ENCODE measurements at places on chromosomes 16 and 17.

- peak; percentile 50 for DNase-seq
Observed at GRCh38 chr17:7915179-7915610, 894 bp downstream of the RNF227 start.

DNA sequence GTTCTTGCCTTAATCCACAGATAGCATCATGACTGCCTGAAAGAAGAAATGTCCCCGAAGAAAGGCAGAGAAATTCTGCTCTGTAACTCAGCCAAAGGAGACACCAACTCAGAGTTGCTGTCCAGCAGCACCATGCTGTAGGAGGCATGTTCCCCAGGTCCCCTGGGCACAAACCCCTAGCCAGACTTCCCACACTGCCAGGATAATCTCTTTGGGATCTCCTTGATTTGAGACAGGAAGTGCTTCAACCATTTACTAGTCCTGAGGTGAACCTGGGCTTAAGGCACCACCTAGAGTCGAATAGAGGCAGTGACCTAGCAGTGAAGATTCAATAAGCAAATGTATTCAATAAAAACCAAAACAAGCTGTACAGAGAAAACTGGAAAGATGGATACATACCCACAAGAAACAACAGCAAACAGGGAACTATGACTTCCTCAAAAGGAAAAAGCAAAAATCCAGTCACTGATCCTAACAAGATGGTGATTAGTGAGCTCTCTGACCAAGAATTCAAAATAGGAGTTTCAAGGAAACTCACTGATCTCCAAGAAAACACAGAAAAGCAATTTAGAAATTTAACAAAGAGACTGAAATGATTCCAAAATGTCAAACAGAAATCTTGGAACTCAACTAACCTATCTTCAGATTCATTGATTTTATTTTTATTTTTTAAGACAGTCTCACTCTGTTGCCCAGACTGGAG lies 5.7 kb downstream of the OR4D2 start:
- peak; percentile 47 for DNase-seq

- DNase-seq, result no peak
Observed at GRCh38 chr17:11446316-11446715, 152.0 kb upstream of the DNAH9 start.

DNA sequence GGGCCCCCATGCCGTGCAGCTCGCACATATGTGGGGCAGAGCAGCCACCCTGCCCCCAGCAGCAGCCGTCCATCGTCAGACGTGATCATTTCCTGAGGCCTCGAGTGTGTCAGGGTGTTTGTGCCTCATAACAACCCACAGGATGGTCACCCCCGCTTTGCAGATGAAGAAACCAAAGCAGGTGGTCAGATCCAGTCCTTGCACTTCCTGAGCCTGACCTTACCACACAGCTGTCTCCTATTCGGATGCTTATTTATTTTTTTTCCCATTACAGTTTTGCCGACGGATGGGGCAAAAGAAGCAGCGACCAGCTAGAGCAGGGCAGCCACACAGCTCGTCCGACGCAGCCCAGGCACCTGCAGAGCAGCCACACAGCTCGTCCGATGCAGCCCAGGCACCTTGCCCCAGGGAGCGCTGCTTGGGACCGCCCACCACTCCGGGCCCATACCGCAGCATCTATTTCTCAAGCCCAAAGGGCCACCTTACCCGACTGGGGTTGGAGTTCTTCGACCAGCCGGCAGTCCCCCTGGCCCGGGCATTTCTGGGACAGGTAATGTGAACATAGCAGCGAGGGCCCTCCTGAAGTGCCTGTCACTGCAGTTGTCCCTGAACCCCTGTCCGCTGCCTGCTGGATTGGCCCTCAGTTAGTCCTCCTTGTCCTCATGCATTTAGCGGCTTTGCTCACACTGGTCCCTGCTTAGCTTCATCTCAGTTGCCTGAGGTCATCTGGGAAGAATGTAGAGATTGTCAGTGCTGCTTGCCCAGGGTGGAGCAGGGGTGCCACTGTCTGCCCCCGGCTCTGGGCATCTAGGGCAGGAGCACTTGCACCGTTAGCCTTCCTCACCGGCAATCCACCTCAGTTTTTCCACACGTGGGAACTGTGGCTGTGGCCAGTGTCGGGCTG lies 1.4 kb downstream of the MPG start:
- no peak for DNase-seq

DNA sequence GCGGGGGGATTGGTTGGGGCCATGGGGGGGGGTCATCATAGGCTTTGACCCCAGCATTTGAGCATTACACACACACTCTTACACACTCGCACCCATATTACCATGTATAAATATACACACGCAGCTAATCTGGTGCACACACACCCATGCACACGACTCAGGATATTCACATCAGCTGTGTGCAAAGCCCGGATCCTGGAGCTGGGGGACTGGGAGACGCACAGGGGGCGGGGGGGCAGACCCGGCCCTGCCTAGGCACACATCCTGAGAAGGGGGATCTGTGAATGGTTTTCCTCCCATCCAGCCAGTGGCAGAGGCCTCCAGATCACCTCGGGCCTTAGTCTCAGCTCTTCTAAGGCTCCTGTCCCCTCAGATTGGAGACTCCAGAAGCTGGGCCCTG lies 5.6 kb downstream of the ASGR2 start:
- DNase-seq, result no peak

- DNase-seq, result no peak
Observed at GRCh38 chr17:27896701-27897100, 3.5 kb upstream of the LYRM9 start.

- no peak for DNase-seq
Observed at GRCh38 chr17:40372031-40372430, 7.5 kb upstream of the GJD3 start.

GRCh38 chr16:82281544-82281943 lies 111.5 kb upstream of the MPHOSPH6 start:
- DNase-seq, result no peak

- DNase-seq, result peak; percentile 59
Observed at GRCh38 chr16:82456683-82457082, 170.1 kb upstream of the CDH13 start.

GRCh38 chr16:26649381-26650045 lies 417.2 kb upstream of the C16orf82 start:
- DNase-seq, result no peak

DNA sequence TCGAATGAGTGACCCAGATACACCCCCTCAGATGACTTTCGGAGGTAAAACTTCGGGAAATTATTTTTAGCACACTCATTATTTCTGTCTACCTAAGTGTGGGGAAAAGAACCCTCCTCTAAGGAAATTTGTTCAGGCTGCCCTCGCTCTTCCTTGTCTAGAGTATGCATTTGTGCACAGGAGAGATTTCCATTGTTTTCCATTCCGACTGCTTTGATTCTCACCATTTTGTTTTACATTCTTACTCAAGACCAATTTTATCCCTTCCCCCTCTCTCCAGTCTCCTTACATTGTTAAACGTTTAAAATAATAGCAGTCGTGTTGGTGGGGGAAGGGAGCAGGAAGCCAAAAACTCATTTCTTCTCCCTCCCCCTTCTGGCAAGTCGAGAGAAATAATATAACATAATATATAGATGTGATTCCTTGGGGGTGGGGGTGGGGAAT lies 1.5 kb upstream of the CHD3 start:
- no peak for DNase-seq

GRCh38 chr16:58493756-58494431 lies 6.0 kb upstream of the NDRG4 start:
- no peak for DNase-seq

DNA sequence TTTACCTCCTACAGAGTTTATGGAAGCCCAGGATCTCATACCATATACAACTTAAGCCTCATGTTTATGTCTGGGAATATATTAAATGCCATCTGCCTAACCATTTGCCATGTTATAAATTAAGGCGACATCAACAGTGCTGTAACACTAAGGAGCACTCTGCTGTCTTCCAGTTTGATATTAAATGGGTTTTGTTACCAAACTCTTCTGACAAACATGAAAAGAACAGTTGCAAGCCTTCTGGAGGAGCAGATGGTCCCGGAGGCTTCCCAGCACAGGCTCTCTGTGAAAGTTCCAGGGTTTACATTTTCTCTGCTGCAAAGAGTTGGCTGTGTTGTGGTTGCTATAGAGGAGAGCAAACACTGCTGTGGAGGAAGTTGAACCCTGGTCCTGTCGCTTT lies 545.3 kb upstream of the SALL1 start:
- no peak for DNase-seq

DNA sequence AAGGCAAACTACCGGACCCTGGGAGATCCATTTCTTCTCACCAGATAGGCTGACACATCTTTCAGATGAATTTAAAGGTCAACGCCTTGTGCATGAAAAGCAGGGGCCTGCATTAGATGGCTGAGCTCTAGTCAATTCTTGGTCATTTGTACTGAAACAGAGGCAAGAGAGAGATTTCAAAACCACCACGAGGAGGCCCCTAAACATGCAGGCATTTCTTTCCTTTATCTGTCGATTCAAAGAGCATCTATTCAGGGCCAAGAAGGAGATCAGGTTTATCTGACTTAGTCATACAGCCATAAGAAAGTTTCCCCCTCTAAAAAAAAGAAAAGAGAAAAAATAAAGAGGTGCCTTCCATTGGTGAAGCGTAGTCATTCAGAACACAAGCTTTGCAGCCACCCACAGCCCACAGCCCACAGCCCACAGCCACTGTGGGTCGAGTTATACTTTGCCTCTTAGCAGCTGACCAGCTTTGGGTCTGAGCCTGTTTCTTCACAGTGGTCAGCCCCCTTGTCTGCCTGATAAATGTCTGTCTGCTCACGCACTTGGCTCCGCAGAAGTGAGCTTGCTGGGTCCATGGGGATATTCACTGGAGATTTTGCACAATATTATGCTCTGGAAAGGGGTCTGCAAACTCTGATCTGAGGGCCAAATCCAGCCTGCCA lies 207.5 kb downstream of the CDH13 start:
- DNase-seq, result no peak

GRCh38 chr17:81018044-81018802 lies 16.7 kb upstream of the BAIAP2 start:
- DNase-seq, result no peak

DNA sequence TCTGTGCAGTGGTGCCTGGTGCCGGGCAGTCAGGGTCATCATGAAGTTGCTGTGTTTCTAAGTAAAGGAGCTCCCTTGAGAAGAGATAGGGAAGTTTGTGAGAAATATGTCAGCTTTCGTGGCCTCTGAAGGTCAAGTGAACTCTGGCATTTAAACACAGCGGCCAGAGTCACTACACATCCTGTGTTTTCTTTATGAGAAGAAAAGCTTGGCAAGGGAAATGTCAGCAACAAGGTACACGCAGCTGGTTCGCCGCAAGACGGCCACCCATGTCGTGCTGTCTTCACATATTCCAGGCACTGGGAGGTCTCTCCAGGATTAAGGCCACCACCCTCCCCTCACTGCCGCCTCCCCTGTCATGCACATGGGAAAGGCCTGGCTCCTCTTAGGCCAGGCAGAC lies 33.2 kb upstream of the PEMT start:
- no peak for DNase-seq

DNA sequence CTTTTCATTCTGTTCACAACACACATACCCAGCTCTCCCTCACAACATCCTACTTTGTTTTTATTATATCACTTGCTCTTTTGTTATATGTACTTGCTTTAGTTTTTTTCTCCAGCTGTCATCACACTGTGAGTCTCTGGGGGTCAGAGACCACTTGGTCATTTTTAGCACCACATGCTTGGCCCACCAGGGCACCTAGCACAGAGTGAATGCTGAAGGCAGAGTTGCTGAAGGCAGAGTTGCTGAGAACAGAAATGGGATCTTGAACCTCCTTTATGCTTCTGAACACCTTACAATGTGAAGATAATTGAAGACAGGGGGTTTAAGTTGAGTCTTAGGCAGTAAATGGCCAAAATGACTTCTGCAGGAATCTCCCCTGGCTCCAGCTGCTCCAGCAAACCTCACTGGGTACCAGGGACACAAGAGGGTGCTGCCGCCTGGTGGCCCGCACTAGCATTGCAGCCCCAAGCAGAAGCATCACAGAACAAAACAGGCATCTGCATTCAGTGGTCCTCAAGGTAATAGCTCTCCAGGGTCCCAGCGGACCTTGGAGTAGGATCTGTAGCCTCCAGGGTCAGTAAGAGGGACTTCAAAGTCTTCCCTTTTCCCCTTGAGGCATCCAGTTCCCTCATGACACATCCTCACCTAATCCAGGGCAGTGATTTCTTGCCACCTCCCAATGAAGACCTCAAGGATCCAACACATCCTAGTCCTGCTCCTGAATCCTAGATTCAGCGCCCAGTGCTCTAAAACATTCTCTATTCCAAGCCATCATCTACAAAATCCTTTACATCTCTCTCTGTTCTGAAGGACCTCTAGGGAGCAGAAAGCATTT lies 1972.6 kb downstream of the TP53TG3F start:
- DNase-seq, result peak; percentile 9

GRCh38 chr16:50208460-50208931 lies 55.4 kb downstream of the TENT4B start:
- peak; percentile 42 for DNase-seq

GRCh38 chr16:75092777-75093176 lies 23.8 kb downstream of the LDHD start:
- DNase-seq, result no peak

GRCh38 chr16:23734176-23734893 lies 20.5 kb upstream of the CHP2 start:
- DNase-seq, result no peak

- no peak for DNase-seq
Observed at GRCh38 chr16:2776500-2777139, 460 bp downstream of the ELOB start.

- DNase-seq, result no peak
Observed at GRCh38 chr16:19108409-19109287, 5.1 kb upstream of the ITPRIPL2 start.
